ENCODE measurements at places on chromosomes 7 and 10.

GRCh38 chr7:117092785-117093184 is 139.5 kb downstream of the ST7 start:
- DNase-seq, result no peak

DNA sequence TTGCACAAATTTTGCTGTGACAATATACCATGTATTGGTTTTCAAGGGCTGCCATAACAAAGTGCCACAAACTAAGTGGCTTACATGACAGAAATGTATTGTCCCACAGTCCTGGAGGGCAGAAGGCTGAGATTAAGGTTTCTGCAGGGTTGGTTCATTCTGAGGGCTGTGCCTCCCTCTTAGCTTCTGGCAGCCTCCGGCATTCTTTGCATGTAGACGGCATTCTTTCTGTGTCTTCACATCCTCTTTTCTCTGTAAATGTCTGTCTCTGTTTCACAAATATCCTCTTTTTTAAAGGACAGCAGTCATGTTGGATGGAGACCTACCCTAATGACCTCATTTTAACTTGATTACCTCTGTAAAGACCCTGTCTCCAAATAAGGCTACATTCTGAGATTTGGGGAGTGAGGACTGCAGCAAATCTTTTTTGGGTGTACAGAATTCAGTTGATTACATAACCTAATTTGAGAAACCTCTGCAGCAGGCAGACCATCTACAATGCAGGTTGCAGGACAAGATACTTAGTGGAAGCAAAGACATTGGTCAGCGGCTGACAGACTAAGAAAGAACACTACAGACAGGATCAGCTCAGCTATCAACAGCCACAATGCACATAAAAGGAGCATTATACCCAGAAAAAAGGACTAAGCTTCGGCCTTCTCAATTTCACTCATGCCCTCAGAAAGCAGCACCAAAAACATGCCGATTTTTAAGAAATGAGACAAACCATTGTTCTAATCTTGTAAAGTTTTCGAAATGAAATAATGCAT is 84.6 kb upstream of the FAM3C start:
- no peak for DNase-seq

- no peak for DNase-seq
Measured at GRCh38 chr7:47444376-47445098, 137.4 kb downstream of the TNS3 start.

- no peak for DNase-seq
Measured at GRCh38 chr10:132142396-132143161, 44.2 kb upstream of the DPYSL4 start.

DNA sequence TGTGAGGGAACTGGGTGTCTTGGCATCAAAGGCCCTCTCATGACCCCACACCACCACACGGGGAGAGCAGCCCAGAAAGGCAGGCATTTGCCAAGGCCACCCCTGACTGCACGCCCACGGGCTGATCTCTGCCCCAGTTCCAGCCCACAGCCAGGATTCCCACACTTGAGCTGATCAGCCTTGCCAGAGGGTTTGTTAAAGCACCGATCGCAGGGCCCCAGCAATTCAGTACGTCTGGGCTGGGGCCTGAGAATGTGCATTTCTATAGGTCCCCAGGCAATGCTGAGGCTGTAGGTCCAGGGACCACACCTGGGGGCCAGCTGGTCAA is 103.9 kb downstream of the TNS3 start:
- DNase-seq, result no peak

- no peak for DNase-seq
Measured at GRCh38 chr10:66378117-66378876, 547.5 kb upstream of the LRRTM3 start.
